LNCaP clone FGC (cell line): ENCODE measurements at places on chromosomes 16 and 17.
A peak's percentile ranks its signal among the peaks of the same experiment; 100 is the strongest.

GRCh38 chr17:69870751-69871199 lies 204.2 kb upstream of the KCNJ16 start:
- DNase-seq, result no peak

DNA sequence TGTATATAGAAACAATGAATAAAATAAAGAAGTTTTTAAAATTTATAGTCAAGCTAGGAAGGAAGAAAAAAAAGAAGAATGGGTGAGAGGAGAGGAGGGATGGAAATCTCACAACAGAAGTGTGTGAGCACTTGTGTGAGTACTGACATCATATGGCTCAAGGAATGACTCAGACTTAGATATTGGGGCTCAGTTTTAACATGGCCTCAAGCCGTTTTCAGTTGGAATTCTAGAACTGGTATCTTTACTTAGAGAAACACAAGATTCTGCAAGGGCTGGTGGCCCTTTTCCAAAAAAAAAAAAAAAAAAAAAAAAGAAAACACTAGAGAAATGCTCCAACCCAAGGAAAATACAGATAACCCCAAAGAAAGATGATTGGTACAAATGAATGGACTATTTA lies 55.1 kb downstream of the STXBP4 start:
- DNase-seq, result no peak

DNA sequence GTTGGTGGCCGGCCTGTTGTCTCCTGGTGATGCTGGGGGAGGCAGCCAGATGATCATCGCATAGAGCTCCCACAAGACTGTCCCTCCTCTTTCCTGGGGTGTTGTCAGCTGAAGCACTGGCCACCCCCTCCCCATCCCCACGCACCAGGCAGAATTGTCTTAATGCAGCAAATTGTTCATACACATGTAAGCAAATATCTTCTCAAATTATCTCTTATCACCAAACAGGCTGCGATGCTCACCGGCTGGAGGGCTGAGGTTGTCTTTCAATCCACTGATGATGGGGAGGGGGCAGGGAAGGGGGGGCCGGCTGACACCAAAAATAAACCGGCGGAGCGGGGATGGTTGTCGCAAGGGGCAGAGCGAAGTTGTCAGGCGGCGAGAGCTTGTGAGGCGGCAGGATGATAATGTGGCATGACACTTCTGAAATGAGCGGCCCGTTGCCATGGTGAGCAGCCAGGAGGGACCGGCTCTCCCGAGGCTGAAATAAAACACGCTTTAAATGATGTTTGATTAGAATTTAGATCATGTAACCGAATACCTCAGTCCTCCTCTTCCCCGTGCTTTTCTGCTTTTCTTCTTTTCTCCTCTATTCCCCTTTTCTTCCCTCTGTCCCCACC lies 59.8 kb downstream of the MRM1 start:
- no peak for DNase-seq

DNA sequence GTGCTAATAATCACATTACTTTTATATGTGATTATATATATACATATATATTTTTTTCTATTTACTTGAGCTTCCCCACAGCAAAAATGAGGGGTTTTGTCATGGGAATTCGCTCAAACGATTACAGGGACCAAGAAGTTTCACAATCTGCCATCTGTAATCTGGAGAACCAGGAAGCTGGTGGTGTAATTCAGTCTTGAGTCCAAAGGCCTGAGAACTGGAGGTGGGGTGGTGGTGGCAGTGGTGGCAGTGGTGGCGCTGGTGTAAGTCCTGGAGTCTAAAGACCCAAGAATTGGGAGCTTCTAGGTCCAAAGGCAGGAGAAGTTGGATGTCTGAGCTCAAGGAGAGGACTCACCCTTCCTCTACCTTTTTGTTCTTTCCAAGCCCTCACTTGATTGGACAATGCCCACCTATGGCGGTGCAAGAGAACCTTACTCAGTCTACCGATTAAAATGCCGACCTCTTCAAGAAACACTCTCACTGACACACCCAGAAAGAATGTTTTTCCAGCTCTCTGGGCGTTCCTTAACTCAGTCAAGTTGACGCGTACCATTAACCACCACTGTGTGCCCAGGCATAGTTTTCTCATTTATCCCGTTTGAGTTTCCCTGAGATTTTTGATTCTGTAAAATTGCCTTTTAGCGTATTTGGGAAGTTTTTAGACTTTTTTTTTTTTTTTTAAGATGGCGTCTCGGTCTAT lies 31.9 kb downstream of the POLR2A start:
- no peak for DNase-seq

DNA sequence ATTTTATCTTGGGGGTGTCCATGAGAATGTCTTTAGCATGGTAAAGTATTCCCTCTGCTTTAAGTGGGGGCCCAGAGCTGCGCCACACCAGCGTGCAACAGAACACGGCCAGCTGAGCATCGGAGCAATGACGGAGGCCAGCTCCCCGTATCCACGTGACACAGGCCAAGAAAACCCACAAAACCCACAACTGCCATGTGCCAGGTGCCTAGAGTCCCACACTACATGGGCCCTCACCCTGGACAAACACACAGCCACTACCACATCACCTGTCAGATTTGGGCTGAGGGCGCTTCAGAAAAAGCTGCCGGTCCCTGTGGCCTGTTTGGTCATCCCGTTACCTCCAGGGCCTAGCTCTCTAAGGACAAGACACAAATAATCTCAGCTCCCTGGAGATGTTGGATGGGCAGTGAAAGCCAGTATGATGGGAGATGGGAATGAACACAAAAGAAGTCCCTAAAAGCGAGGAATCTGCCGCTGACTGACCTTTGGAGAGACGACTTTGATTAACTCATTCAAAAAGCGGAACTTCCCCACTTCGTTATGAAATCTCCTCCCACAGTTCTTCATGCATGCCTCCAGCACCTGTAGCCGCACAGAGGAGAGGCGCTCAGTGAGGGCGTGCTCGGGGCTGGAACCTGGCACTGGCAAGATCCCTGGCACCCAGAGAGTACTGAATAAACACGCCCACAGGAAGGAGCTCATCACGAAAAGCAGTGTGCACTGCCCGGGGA lies 17.1 kb downstream of the GGA3 start:
- DNase-seq, result no peak

DNA sequence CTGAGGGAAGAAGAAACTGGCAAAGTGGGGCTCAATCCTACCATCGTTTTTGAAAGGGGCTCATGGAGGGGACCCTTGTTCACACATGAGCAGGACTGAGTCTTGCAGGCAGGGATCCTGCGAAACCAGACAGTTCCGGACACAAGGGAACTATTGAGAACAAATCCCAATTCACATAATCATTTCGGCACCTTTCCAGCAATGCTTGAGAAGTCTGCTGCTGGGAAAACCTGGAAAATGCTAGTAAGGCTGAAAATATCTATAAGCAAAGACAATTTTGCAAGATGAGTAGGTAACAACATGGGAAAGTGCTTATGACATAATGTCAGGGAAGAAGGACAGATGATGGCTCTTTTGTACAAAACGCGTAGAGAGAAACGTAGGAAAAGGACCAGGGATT lies 52.1 kb upstream of the BPTF start:
- no peak for DNase-seq

DNA sequence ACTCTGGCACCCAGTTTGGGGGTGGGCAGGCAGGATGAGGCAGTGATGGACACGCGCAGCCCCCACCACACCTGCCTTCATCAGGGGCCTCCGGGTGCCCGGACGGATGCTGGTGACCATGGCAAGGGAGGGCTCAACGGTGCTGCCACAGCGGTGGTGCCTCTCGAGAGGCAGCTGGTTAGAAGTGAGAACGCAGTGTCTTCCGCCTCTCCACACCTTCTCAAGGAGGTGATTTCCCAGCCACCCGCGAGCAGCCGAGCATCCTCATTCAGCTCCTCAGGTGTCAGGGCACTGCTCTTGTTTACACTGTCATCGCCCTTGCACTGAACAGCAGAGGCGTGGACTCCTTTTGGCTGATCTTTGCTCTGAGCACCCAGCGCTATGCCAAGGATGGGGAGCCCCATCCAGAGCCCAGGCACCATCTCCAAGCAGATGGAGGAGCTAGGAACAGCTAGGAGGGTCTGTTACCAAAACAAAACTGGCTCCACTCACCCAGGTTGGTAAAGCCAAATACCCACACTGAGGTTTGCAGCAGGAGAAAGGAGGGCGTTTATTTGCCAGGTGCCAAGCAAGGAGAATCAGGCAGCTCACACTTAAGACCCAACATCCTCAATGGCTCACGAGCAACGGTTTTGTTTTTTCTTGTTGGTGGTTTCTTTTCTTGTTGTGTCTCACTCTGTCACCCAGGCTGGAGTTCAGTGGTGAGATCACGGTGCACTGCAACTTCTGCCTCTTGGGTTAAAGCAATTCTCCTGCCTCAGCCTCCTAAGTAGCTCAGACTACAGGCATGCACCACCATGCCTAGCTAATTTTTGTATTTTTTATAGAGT lies 174.3 kb upstream of the TNRC6C start:
- no peak for DNase-seq

DNA sequence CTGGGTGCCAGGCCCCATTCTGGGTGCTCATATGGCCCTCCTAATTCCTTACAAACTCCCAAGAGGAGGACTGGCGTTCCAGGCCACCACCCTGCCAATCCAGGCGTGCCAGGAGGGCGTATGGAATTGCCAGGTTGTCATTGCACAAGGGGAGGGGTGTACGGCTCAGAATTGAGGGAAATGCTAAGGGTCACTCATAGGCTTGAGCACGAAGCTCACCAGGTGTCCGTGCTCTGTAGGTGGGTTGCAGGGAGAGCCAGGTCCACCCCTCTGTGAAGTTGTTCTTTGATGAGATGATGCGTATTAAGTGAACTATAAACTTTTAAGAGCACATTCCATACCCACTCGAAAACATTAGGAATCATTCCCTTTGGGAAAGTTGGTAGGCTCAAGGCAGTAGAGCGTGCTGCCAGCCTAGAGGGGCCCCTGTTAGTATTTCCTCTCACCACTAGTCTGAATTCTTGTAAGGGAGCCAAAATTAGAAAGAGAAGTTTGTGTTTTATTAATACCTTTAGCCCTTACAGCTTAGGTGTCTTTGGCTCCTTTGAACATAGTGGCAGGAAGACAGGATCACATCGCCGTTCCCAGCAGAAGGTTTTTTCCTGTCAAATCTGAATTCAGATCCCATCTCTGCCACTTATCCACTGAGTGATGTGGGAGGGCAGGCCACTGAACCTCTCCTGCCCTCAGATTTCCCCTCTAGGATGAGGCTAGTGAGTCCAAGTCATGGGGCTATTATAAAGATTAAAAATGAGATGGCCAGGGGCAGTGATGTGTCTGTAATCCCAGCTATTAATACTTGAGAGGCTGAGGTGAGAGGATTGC lies 38.7 kb upstream of the NFAT5 start:
- DNase-seq, result no peak

DNA sequence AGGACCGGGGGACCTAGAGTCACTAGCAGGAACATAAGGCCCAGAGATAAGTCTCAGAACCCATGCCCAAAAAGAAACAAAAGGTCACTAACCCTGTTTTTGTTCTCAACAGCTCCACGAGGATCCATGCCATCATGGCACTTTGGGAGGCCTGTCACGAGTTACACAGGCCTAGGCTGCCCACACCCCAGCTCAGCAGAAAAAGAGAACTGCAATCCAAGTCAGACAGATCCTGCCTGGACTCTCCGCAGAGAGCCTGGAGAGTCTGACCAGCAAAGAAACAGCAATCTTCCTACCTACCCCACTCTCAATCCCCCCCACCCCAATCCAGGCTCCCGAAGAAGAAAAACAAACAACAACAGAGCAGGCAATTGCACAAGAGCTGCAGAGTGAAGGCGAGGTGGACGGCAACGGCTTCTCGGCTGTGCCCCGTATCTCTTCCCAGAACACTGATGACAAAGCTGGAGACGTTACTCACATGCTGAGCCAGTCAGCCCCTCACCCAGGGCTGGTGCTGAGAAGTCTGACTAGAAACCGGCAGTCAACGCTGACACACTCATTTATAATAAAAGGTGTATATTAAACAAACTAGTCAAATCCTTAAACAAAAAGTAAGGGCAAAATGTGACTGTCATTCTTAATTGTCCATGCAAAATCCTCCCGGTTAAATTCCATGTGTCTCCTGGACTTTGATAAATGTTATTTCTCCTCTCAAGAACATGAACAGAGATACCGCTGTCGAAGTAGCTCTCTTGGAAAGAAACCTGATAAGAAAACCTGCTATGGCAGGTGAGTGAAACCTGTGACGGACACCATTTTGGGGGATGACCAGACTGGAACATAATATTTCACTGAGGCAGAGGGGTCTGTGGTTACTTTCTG lies 89.3 kb downstream of the SMG6 start:
- no peak for DNase-seq

GRCh38 chr16:67481561-67482232 lies 740 bp upstream of the ATP6V0D1 start:
- no peak for DNase-seq

GRCh38 chr17:29526322-29526721 lies 40.5 kb downstream of the ABHD15 start:
- DNase-seq, result no peak

- DNase-seq, result no peak
Observed at GRCh38 chr16:4245077-4245791, 3.4 kb upstream of the SRL start.

GRCh38 chr16:79758615-79759346 lies 158.2 kb upstream of the MAF start:
- DNase-seq, result peak; percentile 78

GRCh38 chr17:67203818-67204217 lies 41.2 kb downstream of the HELZ start:
- no peak for DNase-seq

DNA sequence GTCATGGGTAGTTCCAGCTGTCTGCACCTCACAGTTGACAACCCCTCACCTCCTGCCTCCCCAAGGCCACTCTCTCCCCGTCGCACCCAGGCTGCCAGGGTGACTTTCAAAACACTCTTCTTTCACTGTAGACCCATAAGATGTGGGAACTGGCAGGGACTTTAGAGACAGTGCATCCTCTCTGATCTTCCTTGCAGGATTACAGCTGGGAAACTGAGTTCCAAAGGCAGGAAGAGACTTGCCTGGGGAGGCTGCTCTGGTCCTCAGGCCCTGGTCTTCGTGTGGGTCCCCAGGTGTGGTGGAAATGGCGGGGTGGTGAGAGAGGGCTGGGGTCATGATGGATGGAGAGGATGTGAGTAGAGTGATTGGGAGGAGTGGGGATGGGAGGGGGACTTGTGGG lies 21.9 kb upstream of the NKD1 start:
- DNase-seq, result no peak

GRCh38 chr17:42744806-42745617 lies at the start of gene EZH1:
TSS of gene EZH1 (minus strand) at chr17:42745040. CDS start at chr17:42728941, 16,099 bp downstream.
- peak; percentile 69 for DNase-seq
